ENCODE measurements at places on chromosomes 4 and X. TPM values are rescaled to one million over a fixed set of nuclear protein-coding genes. Genes with fewer than 3 reads are reported as not detected.

NDNF gene
- total RNA-seq: not detected

SUPT20HL2 gene
- not detected for total RNA-seq

LRAT gene
- not detected for total RNA-seq

ANOS1 gene
- 0.05 TPM for total RNA-seq

NUP62CL gene
- total RNA-seq: not detected

ELOVL6 gene
- total RNA-seq: 18.1 TPM

GASK1B gene
- 3.2 TPM for total RNA-seq

POF1B gene
- not detected for total RNA-seq

FRMD7 gene
- not detected for total RNA-seq

KIF4A gene
- 24.3 TPM for total RNA-seq

STEEP1 gene
- total RNA-seq: 26.7 TPM

KCNE5 gene
- total RNA-seq: 0.28 TPM

MAGEA2B gene
- total RNA-seq: not detected

CXCL6 gene
- not detected for total RNA-seq

YY2 gene
- total RNA-seq: 4.0 TPM

TIGD2 gene
- 9.5 TPM for total RNA-seq

HEPH gene
- total RNA-seq: not detected

SULT1B1 gene
- not detected for total RNA-seq

HOPX gene
- total RNA-seq: not detected

APEX2 gene
- total RNA-seq: 16.4 TPM

PCDH7 gene
- total RNA-seq: 1.1 TPM

STK26 gene
- total RNA-seq: 16.2 TPM

ANKRD50 gene
- 23.2 TPM for total RNA-seq

ARMCX1 gene
- 35.3 TPM for total RNA-seq

PUDP gene
- 19.9 TPM for total RNA-seq

MAGEA11 gene
- total RNA-seq: not detected

HS3ST1 gene
- not detected for total RNA-seq

GPR78 gene
- total RNA-seq: 0.06 TPM

ATP2B3 gene
- not detected for total RNA-seq

S100P gene
- not detected for total RNA-seq

VEGFC gene
- total RNA-seq: 344 TPM

SSX7 gene
- total RNA-seq: not detected

DGKQ gene
- 11.5 TPM for total RNA-seq

ALAS2 gene
- not detected for total RNA-seq

NLRP2B gene
- total RNA-seq: not detected

PI4K2B gene
- total RNA-seq: 33.1 TPM

IL3RA gene
- not detected for total RNA-seq

SPANXB1 gene
- total RNA-seq: not detected

MAGEC2 gene
- total RNA-seq: not detected

IL21 gene
- not detected for total RNA-seq

DCAF12L2 gene
- not detected for total RNA-seq

GPC3 gene
- not detected for total RNA-seq

CC2D2A gene
- total RNA-seq: 19.6 TPM

XAGE2 gene
- not detected for total RNA-seq

TMPRSS11F gene
- total RNA-seq: not detected

ETDB gene
- total RNA-seq: not detected

NKX1-1 gene
- not detected for total RNA-seq

FGFBP2 gene
- not detected for total RNA-seq

HSFX3 gene
- total RNA-seq: not detected

Measured in HFFc6 (cell line).